ENCODE measurements at places on chromosomes 6 and 20. TPM values are rescaled to one million over a fixed set of nuclear protein-coding genes. Genes with fewer than 3 reads are reported as not detected.

DNA sequence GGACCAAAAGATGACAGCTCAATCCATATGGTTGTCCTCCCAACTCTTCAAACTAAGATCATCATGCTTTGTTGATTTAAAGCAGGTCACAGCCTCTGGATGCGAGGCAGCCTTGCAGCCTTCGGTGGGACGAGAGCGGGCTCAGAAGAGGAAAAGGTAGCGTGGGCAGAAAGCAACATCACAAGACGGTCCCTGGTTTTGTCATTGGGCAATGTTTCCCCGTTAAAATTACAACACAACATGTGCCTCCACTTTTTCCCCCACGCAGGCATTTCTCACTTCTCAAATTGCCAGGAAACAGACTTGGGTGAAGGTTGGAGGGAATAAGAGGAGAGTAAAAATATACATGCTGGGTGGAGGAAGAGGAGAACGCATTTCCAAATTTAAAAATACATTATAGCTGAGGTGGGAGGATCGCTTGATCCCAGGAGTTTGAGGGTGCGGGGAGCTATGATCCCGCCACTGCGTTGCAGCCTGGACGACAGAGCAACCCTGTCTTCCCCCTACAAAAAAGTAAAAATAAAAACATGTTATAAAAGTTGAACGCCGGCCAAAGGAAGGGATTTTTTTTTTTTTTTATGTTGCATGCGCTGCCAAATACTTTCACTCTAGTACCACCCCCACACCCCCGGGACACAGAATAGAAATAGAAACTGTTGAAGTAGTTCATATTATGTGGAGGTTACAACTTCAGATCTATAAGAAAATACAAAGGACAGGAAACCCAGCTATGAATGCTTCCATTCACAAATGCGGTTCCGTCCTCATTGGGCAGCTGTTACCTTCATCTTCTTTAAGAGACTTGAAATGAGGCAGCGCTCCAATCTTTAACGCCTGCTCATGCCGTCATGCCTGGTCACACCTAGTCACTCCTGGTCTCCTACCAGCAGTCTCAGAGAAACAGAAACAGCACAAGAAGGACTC lies 13.9 kb upstream of the NAA20 start:
- no peak for DNase-seq

GRCh38 chr6:105609375-105609991 lies 206.6 kb upstream of the PREP start:
- DNase-seq, result peak; percentile 20

GRCh38 chr20:51659491-51660050 lies 108.6 kb downstream of the ATP9A start:
- DNase-seq, result no peak

DNA sequence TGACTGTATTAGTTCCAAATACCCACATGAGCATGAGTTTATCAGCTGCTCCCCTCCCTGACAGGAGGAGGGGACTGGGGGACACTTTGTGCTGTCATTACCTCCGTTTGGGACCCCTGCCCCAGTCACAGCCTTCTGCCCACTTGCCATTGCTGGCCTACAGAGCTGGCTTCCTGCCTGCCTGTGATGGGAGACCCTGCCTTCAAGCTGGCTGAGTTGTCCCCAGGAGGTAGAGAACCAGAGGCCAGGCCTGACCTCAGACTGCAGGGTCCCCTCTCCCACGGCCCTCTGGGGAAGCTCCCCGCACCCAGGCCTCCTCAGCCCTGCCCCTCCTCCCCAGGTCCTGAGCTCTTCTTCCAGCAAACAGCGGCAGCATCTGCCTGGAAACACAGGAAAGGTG lies 105.5 kb downstream of the JPH2 start:
- no peak for DNase-seq

GRCh38 chr6:45480752-45481415 lies 103.2 kb upstream of the SUPT3H start:
- no peak for DNase-seq

GRCh38 chr6:71034563-71035345 lies 77.9 kb upstream of the B3GAT2 start:
- no peak for DNase-seq

GRCh38 chr6:141988327-141988726 lies 144.4 kb upstream of the GJE1 start:
- DNase-seq, result no peak

DNA sequence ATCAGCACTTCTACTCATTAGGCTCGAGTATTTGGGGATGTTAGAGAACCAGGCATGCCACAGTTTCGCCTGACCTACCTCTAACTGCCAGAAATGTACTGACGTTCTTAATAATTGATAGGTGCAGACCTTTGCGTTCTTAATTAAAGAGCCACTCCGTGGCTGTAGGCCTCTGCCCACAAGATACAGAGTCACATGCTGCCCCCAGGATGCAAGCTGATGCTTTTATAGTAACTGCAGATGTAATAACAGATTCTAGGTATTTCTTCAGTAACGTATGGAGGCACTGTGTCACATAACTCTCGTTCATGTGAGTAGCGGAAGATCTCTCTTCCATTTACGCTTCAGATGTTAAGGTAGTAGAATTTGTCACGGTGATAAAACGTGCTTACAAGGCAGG lies 113.2 kb downstream of the RPP40 start:
- DNase-seq, result no peak

DNA sequence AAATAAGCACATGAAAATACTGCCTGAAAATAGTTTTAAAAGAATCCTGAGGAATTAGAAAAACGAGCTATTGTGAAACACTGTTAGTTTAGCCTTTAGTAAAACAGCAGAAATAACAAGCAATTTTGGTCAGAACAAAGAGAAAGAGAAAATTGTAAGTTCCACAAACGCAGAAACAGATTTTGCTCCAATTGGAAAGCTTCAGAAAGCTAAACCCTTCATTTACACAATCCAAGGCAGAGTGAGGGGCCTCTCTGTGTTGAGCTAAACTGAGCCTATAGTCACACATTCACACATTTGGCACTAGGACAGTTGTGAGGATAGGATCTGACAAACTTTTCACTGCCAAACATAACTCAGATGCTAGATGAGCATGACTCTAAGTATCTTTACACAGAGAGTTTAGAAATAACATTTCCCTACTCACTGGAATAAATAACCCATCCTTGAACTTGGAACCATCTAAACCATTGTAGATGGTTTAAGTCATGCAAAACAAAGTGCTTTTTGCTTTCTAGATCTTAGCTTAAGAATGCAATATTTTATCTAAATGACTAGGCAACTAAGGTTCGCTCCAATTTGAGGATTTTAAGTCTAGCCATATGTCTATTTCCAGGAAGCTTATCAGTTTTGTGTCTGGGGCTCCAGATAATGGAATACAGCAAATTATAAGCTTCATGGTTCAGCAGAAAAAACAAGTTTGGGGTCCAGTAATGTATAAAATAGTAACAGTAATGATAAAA lies 122.6 kb downstream of the SGK1 start:
- no peak for DNase-seq

GRCh38 chr20:59958626-59959025 lies 403 bp downstream of the CDH26 start:
- DNase-seq, result no peak

PCMTD2 gene
- total RNA-seq, result 62.9 TPM

C6orf52 gene
- total RNA-seq, result 1.5 TPM

EGFL8 gene
- 9.2 TPM for total RNA-seq

PRPH2 gene
- total RNA-seq, result 0.63 TPM

MEI4 gene
- total RNA-seq, result 0.52 TPM

TUBE1 gene
- total RNA-seq, result 28.5 TPM

SPDEF gene
- 0.11 TPM for total RNA-seq

MYT1 gene
- total RNA-seq, result 0.11 TPM

AKAP12 gene
- total RNA-seq, result 13.1 TPM

All from left ventricle myocardium inferior (tissue), 1 donor.